Cerebellum (tissue), 4 donors: ENCODE measurements at places on chromosomes 12 and 14. TPM values are rescaled to one million over a fixed set of nuclear protein-coding genes. Genes with fewer than 3 reads are reported as not detected.

Gene TRPV4
- 0.27 TPM for total RNA-seq

DNA sequence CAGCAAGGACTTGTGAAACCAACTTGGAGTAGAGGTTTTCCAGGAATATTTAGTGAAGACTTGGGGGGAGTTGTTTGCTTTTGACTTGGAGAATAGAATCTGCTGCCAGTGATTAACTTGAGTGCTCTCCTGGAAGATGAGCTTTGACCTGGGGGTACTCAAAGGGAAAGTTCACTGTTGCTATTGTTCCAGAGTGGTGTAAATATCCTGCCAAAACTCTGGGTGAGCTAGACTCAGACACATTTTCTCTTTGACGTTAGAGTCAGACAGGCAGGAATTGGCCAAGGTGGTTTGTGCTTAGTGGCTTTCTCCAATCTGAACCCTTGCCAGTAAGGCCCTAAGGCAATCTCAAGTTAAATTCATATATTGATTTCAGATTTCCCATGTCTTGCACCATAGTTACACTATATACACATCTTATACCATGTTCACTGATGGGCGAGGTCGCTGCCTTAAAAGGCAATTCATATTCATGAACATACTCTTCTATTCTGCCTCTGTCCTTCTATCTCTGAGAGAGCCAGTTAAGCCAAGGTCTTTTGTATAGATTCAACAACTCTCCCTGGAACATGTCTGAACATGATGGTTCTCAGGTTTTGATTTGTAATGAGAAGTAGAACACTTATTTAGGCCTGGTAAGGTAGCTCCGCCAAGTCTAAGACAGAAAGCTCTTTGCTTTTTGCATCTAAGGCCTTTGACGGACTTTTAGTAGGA, 204.6 kb upstream of the SLC38A2 start:
- no peak for DNase-seq

DNA sequence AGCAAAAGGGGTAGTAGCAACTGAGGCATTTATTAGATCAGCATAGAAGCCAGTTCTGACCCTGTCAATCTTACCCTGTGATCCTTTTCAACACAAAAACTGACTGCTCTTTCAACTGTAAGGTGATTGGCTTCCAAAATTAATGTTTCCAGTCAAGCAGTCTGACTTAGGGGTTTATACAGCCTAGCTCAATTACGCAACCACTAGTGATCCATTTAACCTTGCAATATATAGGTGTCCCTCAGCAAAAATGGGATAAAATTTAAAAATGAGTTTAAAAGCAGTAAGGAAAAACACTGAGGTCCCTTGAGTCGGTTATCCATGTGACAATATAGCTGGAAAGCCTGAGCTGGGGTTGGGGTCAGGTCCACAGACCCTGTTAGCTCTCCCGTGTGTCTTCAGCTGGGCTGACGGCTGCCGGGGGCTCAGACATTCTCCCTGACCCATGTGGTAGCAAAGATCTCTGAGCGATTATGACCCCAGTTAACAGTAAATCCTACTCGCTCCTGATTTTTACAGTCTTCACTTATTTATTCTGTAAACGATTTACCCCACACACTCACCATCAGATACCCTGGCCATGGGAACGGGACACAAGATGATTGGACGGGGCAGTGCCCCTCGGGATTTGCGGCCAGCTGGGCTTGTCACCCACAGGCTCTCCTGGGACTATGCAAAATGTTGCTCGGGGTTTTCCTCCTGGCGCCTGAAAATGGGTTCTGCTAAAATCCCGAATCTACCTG, 16.6 kb downstream of the ADGRD1 start:
- DNase-seq: no peak

Gene ANKRD33
- 0.09 TPM for total RNA-seq
